Stimulated activated CD8-positive, alpha-beta memory T cell treated with anti-CD3 and anti-CD28 coated beads, Interleukin-12 subunit alpha, Interleukin-12 subunit beta, amount 100 ng/mL, for 1 hour (primary cell): ENCODE measurements at places on chromosomes 12 and 14.

DNA sequence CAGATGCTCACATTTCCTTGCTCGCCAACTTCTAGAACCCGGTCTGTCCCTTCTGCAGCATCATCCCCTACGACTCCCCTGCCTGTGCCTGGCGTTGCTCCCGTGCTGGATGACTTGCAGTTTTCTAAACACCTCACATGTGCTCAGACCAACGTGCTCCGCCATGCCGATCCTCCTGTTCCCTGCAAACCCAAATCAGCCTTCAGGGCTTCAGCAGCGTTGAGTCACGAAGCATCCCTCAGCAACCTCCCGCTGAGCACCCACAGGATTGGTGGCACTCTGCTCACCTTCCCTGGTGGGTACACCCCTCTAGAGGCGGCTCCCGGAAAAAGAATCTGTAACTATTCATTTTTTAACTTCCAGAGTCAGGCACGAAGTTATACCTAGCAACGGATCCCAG is 2.8 kb upstream of the PIWIL1 start:
- no peak for DNase-seq

DNA sequence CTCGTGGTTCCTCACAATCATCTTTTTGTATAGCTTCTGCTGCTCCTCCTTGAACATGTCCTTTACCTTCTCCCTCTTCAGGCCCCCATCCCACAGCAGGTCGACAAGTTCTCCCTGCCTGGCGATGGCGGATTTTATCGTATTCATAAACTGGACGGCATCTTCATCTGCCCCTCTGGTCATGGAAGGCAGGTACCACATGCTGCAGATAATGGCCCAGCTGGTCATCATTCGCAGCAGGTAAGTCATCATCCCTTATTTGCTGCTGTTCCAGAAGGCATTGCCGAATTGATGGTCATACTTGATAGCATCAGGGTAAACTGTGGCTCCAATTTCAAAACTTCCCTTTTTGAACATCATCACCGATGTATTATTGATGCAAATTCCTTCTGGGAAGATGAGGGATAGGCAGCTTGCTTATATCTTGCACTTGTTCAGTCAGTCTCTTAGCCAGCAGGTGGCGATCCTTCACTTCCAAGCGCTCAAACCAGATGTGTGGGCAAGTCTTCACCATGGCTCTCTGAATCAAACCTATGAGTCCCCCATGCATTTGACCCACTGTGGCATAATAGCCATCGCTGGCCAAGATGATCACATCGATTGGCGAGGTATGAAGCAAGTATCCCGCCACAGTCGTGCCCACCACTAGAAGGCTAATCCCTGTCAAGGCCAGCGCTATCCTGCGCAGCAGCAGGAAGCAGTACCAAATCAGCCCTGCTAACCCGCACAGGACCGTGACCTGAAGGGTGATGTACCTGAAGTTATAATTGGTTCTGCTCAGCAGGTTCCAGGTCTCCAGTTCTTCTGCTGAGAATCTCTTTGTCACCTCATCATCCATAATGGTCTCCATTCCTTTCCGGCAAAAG is 381.5 kb upstream of the STXBP6 start:
- no peak for DNase-seq

- DNase-seq = no peak
Observed at GRCh38 chr12:32777691-32778175, 22.0 kb upstream of the YARS2 start.

- DNase-seq = no peak
Observed at GRCh38 chr12:67966560-67966959, 22.7 kb upstream of the IFNG-AS1 start.

- no peak for DNase-seq
Observed at GRCh38 chr14:44620121-44621019, 113.3 kb upstream of the FSCB start.

DNA sequence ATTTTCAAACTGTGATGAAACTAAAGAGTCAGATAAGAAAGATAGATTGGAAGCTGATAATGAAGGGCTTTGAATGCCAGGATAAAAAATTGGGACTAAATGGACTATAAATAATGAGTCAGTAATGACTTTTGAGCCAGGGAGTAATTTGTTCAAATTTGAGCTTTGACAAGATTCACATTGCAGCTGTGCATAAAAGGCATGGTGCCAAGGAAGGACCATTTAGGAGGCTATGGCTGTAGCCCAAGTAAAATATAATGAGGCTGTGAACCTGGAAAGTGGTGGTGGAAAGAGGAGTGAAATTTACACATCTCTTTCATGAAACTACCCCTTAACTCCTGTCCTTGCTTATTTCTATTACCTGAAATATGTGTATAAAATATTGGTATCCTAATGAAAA is 218.5 kb downstream of the SLC6A15 start:
- no peak for DNase-seq

DNA sequence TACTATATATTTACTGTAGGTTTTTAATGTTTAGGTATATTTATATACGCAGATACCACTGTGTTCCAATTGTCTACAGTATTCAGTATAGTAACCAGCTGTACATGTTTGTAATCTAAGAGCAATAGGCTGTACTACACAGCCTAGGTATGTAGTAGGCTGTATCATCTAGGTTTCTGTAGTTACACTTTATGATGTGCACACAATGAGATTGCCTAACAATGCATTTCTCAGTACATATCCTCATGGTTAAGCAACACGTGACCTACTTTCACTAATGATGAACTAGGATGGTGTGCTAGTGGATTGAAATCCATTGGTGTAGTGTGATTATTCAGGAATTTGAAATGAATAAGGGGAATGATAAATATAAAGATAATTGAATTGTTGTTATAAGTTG is 77.7 kb downstream of the ETNK1 start:
- no peak for DNase-seq

DNA sequence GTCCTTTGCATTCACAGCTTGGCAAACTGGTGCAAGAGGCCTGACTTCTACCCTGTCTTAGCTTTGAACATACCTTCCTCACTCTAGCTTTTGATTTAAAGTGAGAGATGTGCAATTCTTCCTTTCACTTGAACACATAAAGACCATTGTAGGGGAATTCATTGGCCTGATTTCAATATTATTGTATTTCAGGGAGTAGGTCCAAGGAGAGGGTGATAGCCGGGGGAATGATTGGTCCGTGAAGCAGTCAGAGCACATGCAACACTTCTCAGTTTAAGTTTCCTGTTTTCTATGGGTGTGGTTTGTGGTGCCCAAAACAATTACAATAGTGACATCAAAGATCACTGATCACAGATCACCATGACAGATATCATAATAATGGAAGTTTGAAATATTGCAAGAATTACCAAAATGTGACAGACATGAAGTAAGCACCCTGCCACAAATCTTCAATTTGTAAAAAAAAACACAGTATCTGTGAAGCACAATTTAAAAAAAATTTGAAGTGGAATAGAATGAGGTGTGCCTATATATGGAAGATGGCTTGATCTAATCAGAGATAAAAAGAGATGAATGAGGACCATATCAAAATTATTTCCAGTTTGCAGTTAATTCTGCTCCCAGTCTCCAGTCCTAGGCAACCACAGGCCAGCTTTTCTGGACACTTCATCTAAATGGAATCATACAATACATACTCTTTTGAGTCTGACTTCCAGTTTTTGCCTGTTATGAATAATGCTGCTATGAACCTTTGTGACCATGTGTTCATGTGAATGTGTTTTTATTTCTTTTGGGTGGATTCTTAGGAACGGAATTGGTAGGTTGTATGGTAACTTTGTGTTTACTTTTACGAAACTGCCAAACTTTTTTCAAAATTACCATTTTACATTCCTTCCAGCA is 23.2 kb downstream of the BORCS5 start:
- DNase-seq = no peak

- DNase-seq = no peak
Observed at GRCh38 chr14:104319491-104320241, 181.3 kb downstream of the KIF26A start.

DNA sequence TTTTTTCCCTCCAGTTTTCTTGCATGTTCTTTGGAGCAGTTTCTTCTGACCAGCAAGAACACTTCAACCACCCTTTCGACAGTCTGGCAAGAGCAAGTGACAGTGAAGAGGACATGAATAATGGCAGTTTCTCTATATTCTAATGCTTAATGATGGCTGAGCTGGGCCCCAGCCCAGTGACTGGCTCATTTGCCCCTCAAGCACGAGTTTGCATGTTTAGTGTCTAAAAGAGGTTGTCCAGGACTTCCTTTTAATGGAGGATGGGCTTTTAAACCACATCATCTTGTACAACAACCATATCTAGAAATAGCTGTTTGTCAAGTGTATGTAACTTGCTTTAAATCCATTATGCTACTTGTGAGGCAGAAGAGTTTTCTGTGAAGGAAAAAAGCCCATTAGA is 28.4 kb downstream of the RAD9B start:
- no peak for DNase-seq

DNA sequence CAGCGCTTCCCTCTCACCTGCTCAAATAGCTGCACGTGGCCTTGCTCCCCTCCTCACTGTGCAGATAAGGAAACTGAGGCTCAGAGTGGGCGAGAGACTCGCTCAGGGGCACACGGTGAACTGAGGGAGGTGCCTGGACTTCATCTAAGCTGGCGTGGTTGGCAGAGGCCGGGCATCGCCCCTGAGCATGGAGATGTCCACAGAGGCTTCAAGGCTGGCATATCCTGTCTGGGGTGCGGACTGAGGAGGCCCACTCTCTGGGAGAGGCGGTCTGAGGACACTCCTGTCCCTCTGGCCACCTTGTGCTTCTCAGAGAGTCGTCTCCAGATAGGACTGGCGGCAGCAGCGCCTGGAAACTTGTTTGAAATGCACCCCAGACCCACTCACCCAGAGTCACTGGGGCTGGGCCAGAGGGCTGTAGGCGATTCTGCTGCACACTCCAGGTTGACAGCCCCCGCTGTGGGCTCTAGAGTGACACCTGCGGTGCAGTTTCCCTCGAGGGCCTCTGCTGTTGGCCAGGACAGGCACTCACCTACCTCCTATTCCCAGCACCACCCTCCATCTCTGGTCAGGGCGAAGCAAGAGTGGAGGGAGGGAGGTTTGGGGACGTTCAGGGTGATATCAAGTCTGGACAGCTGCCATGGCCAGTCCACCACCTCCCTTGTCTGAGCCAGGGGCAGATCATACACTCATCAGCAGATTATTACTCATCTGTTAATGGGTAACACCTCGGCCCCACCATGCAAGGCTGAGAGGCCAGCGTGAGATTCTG is 11.2 kb upstream of the LBHD2 start:
- no peak for DNase-seq

- no peak for DNase-seq
Observed at GRCh38 chr12:69324797-69325466, 23.2 kb upstream of the LYZ start.

DNA sequence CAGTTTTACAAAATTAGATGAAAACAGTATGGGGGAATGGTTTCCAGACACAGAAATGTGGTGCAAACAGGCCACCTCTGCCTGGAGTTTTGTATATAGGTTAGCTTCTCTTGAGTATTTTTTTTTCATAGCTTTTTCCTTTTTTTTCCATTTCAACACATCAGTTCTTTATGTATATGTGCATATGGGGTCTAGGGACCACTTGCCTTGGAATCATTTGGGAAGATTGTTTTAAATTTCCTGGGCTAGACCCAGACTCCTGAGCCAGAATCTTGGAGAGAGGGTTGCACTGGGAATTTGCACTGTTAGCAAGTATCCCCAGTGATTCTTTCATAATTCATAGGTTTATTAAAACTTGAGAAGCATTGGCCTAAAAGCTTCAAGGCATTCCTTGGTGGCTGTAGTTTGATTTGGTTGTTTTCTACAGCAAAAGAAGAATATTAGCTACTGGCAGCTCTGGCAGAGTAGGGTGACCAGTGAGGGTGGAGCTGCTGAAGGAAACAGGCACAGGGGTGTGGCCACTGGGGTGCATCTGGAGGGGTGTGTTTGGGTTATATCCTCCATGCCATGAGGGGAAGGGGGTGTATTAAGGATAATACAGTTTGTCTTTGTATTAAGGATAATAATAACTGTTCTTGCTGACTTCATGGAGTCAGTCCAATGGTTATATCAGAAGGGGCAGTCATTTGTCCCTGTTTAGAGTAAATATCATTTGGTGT is 22.8 kb downstream of the PPP1R36 start:
- no peak for DNase-seq
